ENCODE measurements at places on chromosomes 5 and 9.

DNA sequence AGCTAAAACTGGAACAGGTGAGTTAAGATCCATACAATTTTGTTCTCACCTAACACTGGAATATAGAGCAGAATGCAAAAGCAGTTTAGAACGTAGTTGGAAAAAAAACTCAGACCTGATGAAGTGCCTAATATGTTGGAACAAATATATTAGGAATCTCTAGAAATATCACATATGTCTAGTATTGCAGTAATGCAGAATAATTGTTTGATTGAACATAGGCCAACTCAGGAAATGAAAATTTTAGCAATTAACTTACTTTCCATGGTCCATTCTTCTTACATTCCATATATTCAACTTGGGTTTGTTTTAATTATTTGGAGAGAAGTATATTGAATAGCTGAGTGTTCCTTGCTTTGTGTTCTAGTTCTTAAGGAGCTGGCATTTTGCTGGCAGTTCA, 111.8 kb upstream of the ADAMTSL1 start:
- DNase-seq, result no peak

DNA sequence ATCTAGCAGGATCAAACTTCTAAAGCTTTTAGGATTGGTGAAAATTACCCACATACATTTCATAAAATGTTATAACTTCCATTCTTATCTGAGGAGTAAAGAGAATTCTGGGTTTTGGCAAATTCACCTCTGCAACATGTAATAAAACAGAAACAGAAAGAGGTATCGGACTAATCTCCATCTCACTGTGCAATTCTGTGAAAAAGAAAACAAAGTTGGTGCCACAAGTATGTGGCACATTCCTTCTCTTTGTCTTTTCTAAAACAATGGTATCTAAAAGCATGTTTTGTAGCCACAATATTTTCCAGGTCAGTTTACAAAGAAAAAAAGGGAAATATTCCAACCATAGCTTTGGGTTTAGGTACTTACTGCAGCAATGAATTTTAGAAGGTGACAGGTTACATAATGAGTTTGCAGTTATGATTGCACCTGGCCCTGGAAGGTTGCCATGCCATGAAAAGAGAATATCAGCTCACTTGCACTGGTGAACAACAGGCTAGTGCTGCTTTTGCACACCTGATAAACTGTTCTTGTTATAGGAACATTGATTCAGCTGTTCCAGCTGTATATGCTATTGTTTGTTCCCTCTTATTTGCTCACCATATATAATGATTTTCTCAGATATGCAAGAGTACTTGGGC, 491.3 kb upstream of the MEF2C start:
- no peak for DNase-seq

DNA sequence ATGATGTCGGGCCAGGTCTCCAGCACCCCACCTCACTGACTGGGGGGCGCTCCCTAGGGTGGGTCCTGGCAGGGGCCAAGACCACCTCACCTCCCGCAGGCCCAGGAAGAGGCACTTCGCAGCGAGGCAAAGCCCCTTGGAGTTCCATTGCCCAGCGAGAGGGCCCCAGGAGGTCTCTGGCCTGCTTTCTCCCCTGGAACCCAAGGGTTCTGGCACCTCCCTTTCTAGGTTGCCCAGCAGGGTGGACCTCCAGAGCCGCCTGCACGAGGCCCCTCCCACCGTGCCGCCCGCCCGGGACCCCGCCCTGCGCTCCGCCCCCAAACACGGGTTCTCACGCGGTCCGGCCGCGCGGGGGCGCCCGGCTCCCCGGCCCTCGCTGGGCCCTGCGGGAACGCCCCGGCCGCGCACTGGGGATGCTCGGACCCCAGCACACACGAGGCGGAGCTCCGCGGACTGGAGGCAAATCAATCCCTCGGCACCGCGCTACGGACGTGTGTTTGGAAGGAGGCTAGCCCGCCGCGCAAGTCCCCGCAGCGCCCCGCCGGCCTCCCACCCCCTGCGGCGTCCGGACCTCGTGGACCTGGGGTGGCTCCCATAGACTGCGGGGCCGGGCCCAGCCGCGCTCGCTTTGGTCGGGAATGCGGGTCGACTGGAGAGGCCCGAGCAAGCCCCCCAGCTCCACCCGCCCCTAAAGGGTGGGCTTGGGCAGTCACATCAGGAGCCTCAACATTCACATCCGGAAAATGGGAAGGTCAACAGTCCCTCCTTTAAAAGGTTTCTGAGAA, 99.5 kb upstream of the LMX1B start:
- DNase-seq, result peak; percentile 65

DNA sequence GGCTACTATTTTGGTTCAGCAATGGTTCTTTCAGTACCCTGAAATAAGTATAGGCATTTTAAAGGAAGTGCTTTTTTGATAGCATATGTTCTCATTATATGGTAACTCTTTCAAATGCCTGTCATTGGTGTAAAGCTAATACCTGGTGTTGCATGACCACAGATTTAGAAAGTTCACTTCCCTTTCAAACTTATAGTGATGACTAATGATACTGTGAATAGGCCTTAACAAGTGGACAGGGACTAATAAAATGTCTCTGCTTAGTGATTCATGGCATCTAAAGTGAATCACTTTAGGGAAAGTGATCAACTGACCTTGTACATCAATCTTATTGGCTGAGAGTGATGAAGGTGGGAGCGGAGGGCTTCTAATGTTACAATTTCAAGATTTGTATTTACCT, 21.6 kb downstream of the MRPL22 start:
- DNase-seq, result peak; percentile 82

DNA sequence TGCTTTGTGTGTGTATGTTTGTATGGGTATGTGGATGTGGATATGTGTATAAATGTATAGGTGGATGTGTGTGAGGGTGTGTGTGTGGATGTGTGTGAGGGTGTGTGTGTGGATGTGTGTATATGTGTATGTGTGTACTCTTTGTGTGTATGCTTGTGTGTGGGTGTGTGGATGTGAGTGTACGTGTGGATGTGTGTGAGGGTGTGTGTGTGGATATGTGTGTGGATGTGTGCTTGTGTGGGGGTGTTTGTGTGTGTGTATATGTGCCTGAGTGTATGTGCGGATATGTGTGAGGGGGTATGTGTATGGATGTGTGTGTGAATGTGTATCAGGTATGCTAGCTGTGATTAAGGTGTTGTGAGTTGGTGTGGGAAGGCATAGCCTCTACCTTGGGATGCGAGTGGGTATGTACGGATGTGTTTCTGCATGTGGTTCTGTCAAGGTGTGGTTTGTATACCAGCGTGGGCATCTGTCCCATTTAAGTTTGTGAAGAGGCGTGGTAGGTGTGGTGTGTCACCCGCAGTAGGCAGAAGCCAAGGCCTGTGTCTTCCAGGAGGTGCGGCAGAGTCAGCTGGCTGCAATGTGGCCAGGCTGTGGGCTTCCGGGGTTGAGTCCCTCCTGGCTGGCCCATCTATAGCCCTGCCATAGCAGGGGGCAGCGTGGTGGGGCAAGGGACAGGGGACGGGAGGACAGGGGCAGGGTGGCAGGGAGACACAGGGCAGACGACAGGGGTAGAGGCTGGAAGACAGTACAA, 155.8 kb downstream of the DAB2IP start:
- no peak for DNase-seq

Data from ELR (cell line).